Occipital lobe (tissue), 3 donors: ENCODE measurements at places on chromosomes 11 and 22.

DNA sequence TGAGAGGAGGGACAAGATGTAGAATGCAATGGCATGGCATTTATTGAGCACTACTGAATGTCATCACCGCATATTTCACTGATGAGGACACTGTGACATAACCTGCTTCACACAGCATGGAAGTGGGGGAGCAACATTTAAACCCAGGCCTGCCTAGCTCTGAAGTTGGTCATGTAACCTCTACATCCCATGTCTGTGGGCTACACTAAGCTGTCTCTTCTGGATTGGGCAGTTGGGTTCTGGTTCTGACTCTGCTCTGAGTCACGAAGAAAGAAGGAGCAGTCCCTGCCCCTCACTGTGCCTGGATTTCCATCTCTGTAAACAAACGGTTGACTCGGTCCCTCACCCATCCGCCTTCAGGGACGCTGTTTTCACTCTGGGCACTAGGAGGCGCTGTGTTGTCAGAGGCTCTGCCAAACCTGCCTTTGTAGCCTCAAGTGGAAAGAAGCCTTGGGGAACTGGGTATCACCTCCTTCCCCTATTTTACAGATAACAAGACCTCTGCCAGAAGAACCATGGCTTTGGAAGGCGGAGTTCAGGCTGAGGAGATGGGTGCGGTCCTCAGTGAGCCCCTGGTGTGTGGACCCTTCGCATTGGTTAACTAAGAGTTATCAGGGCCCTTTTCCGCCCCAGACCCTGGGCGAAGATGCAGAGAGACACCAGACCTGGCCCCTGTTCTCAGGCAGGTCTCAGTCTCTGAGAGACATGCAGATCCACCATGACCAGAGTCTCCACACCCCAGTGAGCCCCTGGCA is 12.7 kb upstream of the ARHGEF17 start:
- DNase-seq = no peak

DNA sequence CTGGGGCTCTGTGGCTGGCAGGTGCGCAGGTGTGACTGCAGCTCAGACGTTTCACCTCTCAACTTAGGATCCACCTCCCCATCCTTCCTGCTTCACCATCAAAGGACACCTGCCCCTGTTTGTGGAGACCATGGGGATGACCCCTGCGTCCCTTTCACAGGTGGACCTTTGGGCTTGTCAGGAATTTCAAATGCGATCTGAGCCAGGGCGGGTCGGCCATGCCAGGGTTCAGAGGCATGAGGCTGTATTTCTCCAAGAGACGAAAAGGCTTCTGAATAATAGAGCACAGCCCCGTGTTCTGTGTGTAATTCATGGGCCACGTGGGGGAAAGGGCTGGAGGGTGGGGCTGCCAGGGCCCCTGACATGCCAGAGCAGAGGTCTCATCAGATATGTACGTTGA is 668.0 kb downstream of the BRD1 start:
- no peak for DNase-seq

- DNase-seq = no peak
Observed at GRCh38 chr11:77512092-77512491, 38.2 kb upstream of the PAK1 start.

DNA sequence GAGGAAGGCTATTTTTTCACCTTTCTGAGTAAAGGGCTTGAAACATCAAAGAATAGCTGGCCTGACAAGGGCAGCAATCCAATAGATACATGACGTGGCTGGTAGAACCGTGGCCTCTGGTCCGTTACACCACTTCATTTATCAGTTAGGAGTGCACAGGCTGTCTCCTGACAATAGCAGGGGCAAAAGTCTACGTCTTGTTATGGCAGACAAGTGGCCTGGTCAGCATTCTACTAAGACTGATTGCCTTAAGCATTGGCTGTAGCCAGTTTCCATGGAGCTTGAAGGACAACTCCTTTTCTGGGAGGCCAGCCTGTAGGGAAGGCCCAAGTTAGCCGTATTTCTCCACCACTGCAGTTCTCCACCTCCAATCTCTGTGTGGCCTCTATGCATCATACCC is 9.2 kb upstream of the GDPD4 start:
- no peak for DNase-seq

DNA sequence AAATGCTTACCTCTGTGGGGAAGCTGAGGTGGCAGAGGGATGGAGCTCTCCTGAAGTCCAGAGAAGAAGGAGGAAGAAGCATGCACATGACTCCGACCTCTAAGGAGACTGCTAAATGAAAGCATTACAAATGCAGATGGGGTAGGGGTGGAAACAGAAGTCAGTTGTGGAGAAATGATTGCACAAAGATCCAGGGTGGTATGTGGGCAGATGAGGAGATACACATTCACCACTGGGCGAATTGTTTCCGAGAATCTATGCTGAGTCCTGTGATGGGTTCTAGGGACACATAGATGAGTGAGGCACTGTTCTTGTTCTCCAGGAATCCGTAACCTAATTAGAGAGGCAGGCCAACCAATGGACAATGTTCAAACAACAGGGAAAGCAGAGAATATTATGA is 188.9 kb upstream of the ZBED5 start:
- no peak for DNase-seq

- DNase-seq = peak; percentile 86
Observed at GRCh38 chr11:66408488-66409214, 12.2 kb upstream of the NPAS4 start.

DNA sequence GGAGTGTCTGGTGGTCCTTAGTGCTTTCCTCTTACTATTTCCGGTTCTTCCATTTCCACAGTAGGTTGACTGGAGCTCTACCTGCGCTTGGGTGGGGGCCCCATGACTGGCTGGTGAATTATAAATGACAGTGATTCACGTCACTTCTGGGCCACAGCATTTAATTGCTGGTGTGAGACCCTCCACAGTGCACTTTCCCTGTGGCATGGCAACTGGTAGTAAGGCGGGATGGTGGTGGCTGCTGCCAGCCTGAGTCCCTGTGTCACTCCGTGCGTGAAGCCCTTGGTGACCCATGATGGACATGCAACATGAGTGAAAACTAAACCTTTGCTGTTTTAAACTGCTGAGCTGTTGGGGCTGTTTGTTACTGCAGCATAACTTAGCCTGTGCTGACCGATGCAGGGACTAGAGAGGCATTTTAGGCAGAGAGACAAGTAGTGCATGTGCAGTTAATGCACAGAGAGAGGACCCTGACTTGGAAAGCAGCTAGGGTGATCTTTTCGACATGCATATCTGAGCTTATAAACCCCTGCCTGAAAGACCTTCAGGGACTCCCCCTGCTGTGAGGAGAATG is 3.1 kb downstream of the PRDM11 start:
- DNase-seq = no peak

DNA sequence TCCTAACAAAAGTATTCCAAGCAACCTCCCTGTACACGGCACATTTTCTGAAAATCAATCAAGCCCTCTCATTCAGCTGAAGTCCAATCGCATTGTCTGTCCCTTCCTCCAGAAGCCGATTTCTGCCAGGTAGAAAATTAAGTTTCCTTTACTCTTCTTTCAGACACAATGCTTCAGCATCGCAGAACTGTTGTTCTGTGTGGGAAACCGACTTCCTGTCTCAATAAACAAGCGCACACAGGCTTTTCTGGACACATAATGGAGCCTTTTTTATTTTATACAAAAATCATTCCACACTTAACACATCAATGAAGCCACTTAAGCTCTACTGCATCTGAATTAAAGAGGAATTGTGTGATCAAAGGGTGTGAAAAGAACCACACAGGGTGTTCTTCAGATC is 75.6 kb downstream of the BLID start:
- no peak for DNase-seq

DNA sequence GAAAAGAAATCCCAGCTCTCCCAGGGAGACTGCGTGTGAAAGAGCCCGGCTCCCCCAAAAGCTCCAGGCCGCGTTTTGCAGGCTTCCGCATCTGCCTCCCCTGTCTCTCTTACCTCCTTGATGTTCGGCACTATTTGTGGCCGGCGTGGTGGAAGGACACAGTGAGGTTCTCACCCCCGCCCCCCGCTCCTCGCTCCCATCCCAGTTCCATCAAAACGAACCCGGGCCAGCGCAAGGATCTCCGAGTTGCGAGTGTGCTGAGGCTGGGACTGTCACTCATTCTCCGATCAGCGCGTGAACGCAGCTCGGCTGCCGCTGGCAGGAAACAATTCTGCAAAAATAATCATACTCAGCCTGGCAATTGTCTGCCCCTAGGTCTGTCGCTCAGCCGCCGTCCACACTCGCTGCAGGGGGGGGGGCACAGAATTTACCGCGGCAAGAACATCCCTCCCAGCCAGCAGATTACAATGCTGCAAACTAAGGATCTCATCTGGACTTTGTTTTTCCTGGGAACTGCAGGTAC is at the start of gene NCAM1:
NCAM1 (plus strand) TSS at position 275 of the 523 bp plus-strand sequence.
- peak; percentile 94 for DNase-seq

DNA sequence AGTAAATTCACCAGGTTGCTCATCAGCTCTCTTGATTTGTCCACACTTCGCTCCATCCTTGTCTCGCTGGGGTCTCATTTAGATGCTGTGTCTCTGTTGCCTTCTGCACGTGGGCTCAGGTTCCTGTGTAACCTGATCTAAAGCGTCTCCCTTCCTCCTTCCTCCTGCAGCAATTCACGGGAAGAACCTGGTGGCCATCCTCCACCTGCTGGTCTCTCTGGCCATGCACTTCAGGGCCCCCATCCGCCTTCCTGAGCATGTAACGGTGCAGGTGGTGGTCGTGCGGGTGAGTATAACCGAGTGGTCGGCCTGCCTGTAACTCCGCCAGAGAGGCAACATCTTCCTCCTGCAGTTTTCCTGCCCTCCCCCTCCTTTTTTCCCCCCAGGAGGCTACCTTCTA is 48.0 kb upstream of the PARVG start:
- DNase-seq = no peak

DNA sequence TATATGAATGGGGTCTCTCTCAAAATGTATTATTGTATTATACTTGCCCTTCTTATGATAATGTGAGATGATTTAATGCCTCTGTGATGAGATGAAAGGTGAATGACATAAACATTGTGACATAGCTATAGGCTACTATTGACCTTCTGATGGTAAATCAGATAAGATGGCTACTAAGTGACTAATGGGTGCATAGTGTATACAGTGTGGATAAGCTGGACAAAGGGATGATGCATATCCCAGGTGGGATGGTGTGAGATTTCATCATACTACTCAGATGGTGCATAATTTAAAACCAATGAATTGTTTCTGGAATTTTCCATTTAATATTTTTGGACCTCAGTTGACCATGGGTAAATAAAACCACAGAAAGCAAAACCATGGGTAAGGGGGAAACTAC is 243.5 kb downstream of the SBF2 start:
- DNase-seq = no peak

GRCh38 chr22:38186429-38186828 is 4.8 kb upstream of the PLA2G6 start:
- DNase-seq = no peak

DNA sequence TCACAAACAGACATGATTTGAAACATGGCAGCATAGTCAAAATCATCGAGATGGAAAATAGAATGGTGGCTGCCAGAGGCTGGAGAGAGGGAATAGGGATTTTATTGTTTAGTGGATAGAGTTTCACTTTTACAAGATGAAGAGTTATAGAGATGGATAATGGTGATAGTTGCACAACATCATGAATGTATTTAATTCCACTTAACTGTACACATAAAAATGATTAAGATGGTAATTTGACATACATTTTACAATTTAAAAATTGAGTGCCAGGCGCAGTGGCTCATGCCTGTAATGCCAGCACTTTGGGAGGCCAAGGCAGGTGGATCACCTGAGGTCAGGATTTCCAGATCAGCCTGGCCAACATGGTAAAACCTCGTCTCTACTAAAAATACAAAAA is 21.2 kb downstream of the TTC28 start:
- no peak for DNase-seq

DNA sequence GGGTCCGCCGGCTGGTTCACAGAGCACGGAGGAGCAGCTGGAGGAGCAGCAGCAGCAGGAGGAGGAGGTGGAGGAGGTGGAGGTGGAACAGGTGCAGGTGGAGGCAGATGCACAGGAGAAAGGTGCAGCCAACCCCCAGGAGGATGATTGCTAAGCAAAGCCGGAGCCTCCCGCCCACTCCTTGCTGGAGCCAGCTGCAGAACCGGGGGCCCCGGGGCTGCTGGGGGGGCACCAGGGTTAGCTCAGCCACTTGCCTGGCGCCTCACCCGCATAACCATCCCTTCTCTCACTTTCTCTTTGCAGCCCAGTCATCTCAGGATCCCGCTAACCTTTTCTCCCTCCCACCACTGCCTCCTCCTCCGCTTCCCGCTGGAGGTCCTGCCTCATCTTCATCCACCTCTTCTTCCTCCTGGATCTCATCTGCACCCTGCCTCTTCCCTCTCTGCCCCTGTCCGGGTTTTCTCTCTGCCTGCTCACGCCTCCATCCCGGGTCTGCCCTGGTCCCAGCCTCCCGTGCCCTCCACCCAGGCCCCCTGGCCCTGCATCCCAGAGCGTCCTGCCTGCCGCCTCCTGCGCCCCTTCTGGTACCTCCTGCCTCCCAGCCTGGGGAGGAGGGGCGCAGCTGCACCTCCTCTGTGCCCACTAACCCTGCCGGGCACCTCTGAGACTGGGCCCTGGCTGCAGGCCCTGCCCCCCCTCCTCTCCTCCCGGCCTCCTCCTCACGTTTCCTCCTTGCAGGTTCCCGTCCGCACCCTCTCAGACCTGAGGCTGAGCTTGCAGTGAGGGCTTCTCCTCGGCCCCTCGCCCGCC is 9.5 kb downstream of the KCTD17 start:
- no peak for DNase-seq

GRCh38 chr11:65779919-65780769 is 632 bp downstream of the AP5B1 start:
- DNase-seq = peak; percentile 45

DNA sequence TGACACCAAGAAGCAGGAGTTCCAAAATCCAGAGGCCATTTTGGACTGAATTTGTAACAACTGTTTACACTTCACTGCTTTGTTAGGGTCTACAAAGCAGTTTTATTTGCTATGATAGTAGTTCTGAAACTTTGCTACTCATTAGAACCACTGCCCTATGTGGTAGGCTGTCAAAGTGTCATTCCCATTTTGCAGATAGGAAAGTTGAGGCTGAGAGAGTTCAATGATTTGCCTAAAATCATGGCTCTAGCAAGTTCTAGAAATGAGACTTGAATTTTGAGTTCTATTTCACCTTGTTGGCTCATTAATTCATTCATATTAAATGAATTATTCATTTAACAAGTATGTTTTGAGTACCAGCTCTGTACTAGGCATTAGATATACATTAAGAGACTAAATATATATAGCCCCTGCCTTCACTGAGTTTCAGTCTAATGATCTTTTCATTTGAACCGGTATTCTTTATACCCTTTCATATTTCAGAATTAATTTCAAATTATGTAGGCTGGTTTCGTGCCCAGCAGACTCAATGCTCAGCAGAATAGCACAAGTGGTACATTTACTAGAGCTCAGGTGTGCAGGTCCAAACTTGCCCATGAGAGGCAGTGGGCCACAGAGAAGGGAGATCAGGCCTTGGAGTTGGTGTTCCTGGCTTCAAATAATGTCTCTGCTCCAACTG is 93.5 kb downstream of the ME3 start:
- no peak for DNase-seq

- DNase-seq = no peak
Observed at GRCh38 chr11:67397536-67397935, 4.1 kb downstream of the PPP1CA start.
